Kasumi-1 (cell line): ENCODE measurements at places on chromosomes 4 and X.

- no peak for DNase-seq
Observed at GRCh38 chrX:57155171-57155570, 18.0 kb upstream of the SPIN2A start.

GRCh38 chr4:14520171-14520570 lies 482.1 kb upstream of the CPEB2 start:
- DNase-seq = no peak

DNA sequence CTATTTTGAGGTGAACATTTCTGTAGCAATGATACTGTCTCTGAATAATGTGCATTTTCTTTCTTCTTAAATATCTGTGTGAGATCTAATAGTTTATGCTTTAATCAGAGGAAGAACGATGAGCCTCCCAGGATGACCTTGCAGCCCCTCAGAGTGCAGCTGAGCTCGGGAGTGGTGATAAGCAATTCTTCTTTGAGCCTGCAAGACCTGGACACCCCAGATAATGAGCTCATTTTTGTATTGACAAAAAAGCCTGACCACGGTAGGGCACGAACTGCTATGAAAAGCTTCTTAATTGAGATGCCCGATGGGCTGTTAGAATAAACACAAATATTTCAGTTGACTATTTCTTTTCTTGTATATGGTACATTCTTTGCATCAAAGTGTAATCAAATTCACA lies 105.0 kb upstream of the ANXA3 start:
- DNase-seq = no peak

DNA sequence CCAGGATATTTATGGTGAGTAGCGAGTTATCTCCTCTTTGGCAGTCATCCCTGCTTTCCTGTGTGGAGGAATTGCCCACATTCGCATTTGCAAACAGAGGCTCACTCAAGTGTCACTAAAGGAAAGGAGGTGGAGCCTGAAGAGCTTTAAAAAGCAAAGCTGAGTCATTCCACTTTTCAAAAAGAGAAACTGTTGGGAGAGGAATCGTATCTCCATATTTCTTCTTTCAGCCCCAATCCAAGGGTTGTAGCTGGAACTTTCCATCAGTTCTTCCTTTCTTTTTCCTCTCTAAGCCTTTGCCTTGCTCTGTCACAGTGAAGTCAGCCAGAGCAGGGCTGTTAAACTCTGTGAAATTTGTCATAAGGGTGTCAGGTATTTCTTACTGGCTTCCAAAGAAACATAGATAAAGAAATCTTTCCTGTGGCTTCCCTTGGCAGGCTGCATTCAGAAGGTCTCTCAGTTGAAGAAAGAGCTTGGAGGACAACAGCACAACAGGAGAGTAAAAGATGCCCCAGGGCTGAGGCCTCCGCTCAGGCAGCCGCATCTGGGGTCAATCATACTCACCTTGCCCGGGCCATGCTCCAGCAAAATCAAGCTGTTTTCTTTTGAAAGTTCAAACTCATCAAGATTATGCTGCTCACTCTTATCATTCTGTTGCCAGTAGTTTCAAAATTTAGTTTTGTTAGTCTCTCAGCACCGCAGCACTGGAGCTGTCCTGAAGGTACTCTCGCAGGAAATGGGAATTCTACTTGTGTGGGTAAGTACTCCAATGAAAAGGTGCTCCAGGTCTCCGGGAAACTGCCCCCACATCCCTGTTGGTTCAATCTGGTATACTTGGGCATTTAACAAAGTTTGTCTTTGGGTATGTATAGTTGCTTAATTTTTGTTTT lies at the start of gene EGF:
Gene EGF (plus strand): TSS at position 178 of the 890 bp plus-strand sequence. CDS start 453 bp downstream, at position 631.
- DNase-seq = no peak

GRCh38 chr4:87849612-87850011 lies 16.8 kb downstream of the MEPE start:
- DNase-seq = peak; percentile 77

DNA sequence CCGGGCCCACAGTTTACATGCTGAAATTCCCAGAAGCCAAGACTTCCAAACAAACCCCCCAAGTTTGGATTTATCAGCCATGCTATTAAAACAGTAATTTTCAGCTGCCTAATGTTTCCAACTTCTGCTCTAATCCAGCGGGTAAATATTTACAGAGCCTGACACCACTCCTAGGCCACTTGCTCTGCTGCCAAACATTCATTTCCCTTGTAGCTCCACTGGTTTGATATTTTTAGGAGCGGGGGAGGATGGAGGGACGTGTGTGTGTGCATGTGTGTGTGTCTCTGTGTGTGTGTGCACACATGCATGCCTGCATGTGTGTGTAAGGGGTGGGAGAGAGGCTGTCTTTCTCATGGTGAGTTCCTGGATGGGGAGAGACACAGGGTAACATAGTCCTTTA lies 115.7 kb upstream of the PJA1 start:
- DNase-seq = no peak

DNA sequence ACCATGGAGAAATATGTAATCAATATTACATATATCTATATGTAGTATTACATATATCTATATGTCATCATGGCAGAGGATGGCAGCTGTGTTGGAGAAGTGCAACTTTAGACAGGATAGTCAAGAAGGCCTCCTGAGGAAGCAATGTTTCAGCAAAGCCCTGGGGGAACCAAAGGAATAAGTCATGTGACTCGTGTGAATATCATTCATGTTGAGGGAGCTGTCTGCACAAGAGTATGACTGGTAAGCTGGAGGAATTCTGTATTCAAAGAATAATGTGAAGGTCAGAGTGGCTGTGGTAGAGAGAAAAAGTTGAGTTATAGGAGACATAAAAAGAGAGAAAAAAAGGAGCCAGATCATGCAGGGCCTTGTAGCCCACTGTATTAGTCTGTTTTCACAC lies 92.9 kb upstream of the EDNRA start:
- no peak for DNase-seq

- peak; percentile 67 for DNase-seq
Observed at GRCh38 chrX:66914080-66914479, 275.2 kb upstream of the EDA2R start.

DNA sequence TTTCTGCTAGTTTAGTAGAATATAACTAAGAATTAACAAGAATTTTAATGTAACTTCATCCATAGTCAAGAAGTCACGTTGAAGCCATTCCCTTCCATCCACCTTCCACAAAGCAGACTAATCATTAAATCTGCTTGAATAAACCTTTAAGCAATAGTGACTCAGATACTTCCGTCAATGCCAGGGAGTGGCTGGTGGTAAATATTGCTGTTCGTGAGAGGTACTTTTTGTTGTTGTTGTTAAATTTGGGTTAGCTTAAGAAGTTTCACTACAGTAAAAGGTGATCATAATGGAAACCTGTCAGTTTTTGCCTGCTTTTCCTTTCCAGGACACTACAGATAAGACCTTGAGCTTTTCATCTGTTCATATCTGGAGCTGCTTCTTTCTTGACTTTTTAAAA lies 316.3 kb downstream of the TMA16 start:
- no peak for DNase-seq

GRCh38 chrX:118189628-118190027 lies 73.0 kb upstream of the KLHL13 start:
- no peak for DNase-seq

DNA sequence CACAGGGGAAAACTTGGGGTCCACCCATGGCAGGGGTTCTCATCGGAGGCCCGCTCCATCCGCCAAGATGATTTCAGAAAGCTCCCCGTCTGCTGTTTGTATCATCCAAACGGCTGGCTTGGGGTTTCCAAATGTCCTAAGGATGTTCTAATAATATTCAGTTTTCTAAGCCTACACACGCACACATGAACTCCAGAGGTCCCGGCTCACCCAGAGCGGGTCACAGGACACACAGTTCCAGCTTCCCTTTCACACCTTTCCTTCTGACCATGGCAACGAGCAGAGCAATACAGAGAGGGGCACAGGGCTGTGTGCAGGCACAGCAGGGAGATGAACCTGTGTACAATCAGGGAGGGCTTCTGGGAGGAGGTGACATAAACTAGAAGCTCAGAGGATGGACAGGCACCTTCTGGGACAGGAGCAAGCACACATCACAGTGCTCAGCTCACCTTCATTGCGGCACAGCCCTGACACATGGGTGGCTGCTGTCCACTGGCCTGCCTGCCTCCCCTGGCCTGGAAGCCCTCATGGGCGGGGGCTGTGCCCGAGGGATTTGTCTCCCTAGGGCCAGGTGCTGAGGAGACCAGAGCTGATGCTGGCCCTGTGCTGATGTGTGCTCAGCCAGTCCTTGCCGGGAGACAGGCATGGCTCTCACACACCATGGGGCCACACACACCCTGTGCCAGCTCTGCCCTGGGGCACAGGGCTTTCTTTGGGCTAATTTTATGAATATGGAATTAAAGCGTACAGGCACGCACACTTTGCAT lies 44.8 kb downstream of the ABLIM2 start:
- DNase-seq = no peak

DNA sequence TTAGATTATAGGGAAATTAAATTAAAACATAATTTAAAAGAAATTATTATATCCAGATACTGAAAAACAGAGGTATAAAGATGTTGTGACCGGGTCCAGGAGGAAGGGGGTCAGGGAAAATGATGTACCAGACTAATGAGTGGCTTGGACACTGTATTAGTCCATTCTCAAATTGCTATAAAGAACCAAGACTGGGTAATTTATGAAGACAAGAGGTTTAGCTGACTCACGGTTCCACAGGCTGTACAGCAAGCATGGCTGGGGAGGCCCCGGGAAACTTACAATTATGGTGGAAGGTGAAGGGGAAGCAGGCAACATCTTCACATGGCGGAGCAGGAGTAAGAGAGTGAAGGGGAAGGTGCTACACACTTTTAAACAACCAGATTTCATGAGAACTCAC lies 3.4 kb upstream of the FAM9B start:
- DNase-seq = no peak

DNA sequence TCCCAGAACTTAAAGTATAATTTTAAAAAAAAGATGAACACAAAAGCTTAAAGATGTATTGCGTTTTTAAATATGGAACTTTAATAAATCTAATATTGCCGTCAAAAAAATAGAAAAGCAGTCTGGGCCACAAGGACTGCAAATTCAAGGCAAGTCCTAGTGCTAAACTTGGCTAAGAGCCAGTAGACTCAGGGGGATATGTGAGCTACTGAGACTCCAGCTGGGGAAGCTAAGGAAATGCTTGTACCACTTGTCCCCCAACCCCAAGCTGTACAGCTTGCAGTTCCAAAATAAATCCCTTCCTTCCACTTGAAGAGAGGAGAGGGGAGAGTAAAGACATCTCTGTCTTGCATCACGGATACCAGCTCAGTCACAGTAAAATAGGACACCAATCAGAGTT lies 290.8 kb upstream of the FGF13 start:
- no peak for DNase-seq

DNA sequence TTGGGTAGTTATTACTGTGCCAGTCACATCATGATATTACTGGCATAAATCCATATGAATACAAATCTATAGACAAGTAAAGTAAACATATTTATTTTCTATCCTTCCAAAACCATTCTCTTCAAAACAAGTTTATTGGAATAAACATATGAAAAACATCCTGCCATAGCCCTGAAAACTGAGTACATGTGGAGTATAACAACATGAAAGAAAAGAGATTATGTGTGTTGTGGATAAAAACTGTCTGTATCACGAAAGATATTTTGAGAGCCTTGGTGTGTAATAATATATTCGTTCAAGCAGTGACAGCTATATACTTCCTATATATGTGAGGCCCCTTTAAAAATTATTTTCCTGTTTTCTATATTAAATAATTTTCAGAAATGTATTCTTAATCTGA lies 1742.2 kb downstream of the ARAP2 start:
- DNase-seq = no peak

DNA sequence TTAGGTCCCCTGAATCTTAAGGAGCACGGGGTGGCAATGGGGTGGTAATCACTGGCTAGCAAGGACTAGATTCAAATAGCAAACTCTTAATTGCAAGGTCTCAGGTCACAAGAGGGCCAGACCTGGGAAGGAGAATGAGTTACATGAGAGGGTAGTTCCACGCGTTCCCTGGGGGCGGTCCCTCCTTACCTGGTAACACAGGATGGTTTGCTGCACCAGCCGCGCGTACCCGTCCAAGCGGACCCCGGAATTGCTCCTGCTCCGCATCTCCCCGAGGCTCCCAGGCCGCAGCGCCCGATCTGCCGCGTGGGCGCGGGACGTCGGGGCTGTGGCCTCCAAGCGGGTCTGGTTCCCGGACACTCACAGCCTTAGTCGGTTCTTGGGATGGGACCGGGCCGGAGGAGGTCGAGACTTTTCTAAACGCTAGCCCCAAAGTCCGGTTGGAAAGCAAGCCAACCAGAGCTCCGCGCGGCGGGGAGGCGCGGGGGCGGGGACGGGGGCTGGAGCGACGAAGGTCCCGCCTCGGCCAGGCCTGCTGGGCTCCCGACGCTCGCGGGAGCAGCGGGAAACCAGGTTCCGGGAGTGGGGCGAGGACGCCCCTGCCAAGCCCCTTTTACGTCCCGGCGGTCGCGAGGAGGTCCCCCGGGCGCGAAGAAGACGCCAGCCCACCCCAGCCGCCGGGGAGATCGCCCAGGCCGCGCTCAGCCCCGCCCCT lies at the start of gene PHKA2:
Gene PHKA2 (minus strand): TSS at position 449 of the 715 bp plus-strand sequence. CDS start 182 bp downstream, at position 267.
- no peak for DNase-seq

DNA sequence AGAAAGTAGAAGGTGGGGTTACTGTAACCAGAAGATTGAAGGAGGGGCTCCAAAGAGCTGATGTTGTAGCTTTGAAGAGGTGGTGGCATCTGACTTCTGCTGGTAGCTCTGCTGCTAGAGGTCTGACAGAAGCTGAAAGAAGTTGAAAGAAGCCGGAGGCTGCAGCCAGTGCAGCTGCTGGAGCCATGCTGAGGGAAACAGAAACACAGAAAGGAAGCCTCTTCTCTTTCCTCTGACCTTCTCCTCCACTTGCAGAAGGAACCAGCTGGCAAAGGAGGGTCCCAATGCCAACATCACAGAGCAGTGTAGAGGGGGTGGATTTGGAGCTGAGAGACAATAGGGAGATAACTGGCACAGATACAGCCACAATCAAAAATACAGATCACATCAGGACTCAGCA lies 89.3 kb upstream of the HHIP start:
- no peak for DNase-seq

GRCh38 chr4:108788731-108789130 lies 25.9 kb upstream of the ETNPPL start:
- DNase-seq = no peak

GRCh38 chr4:142314686-142315085 lies 531.4 kb downstream of the INPP4B start:
- no peak for DNase-seq

DNA sequence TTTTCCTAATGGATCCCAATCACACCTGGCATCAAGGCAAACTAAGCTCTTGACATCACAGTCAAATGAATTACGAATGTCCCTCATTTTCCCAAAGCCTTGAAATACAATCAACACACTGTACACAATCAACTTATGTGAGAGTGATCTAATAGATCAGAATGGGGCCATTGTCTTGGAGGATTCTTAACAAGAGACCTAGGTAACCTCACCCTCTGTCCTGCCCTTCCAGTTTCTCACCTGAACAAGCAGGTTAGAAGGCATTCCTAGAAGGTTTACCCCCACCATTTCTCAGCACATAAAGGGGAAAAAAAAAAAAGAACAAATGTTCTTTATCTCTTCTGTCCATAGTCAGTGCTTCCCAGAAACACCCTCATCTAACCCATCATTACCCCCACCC lies 6.3 kb downstream of the SLC39A8 start:
- DNase-seq = no peak
